Stimulated activated memory B cell treated with anti-CD40 and anti-IgM and Interleukin-4, amounts not matched to agents 10 μg/mL and 1 μg/mL and 100 μg/mL, for 72 hours (primary cell): ENCODE measurements at places on chromosomes 12 and 14.

DNA sequence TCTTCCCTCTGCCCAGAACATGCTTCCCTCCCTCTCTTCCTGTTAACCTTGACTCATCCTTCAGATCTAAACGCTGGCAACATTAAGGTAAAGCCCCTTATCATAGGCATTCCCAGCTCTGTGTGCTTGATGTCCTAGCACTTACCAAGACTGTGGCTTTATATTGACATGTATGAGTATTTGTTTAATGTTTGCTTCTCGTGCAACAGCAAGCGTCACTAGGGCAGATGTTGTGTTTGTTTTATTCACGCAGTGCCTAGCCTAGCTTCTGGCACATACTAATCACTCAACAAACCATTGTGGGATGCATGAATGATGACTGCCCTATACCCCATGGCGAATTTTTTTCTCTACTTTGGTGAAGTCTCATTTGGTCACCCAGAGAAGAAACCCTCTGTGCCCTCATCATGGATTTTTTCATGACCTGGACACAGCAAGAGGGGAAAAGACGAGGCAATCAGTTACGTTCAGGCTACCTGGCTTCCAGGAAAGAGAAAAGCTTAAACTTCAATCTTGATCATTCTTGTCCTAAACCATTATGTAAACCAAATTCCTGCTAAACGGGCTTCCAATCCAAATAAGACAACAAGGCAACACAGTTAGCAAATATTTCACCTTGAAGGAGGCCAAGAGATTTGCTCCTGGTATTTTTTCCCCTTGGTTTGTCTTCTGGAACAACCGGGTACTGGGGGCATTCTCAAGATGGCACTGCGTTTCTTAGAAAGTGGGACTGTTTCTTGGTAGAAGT is 47.9 kb upstream of the SOCS2 start:
- ATAC-seq = no peak

DNA sequence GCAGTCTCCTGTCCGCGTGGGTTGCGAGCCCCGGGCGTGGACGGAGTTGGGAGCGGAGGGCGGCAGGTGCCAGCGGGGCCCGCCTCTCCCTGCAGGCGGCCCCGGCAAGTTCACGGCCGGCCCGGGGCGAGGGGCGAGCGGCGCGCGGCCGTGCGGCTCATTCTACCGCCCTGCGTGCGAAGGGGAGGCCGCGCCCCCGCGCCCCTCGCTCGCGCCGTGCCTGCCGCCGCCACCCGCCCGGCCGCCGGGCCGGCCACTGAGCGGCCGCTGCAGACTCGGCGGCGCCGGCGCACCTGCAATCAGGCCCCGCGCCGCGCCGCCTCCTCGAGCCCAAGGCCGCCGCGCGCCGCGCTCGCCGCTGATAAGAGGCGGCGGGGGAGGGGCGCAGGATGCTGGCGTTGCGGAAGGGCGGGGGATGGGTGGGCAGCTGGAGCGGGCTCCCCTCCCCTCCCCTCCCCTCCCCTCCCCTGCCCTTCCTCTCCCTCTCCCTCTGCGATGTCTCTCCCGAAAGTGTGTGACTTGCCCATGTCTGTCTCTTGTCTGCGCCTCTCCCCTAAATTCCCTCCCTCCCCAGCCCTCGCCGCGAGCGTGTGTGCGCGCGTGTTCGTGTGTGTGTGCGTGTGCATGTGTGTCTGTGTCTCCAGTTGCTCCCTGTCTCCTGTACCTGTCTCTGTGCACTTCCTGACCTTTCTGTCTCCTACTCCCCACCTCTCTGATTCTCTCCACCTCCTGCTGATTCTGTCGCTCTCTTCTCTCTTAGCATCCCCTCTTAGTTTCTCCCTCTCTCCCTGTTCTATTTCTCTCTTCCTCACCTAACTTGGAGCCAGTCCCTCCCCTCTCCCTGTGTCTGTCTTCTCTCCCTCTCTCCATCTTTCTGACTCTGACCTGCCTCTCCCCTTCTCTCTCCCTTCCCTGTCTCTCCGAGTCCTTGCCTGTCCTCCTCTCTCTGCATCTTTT is 768.1 kb upstream of the TBX3 start:
- peak; percentile 29 for ATAC-seq

- peak; percentile 47 for ATAC-seq
These were observed 37.3 kb upstream of the ADGRD1 start for GRCh38 chr12:130916241-130916911.

DNA sequence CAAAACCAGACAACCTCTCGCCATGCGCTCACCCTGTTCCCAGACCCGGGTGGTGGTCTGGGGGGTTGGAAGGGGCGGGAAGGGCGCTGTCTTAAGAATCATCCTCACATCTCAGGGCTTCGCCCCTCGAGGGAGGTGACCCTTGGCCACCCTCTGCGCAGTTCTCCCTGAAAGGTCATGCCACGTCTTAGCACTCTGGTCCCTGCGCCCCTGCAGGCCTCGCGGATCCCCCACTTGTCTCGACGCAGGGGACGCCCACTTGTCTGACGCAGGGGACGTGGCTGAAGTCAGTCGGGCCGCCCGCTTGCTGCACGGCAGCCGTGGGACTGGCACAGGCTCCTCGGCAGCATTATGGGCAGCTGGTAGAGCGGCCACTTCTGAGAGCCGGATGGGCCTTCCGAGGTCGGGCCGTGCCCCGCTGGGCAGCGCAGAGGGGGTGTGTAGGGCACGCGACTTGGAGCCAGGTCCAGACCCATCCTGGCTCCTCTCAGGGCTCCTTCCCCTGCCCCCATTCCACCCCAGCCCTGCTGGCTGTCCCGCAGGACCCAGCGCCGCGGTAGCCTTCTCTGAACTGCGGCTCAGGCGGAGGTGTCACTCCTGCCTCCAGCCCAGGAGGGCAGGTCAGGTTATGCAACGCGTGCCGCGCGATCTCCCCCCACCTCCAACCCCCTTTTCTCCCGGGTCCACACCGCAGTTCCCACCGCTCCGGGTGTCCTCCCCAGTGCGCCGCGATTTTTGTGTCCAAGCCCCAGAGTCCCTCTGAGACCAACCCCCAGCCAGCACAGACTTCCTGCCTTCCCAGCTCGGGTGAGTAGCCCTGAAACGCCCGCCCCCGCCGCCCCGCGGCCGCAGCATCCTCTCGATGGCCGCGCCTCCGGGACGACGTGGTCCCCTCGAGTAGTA is 40.9 kb upstream of the CAPRIN2 start:
- ATAC-seq = peak; percentile 83

DNA sequence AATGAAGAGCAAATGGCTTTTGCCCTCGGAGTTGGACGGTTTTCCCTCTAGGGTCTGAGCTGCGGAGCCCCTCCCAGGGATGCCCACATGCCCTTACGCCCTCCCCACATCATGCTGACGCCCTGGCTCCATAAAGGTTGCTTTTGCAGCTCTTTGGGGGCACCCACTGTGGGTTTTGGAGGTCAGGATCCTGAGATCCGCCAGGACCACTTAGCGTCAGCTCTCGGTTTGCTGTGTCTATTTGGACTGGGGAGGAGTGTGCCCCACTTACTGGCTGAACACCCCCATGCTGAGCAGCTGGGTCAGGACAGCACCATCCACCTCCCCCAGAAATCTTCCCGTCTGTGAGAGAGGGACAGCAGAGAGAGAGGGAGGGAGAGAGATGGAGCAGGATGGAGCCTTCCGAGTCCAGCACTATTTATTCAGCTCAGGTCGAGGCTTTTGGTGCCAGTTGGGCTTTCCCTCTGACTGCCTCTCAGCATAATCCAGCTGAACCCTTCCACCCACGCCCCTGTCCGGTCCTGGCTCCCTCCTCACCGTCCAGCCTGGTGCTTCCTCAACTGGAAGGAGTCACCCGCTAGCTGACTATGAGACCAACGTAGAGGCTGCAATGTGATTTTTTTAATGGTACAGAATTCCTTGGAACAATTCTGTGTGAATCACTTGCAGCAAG is 18.9 kb upstream of the LRTM2 start:
- ATAC-seq = no peak

DNA sequence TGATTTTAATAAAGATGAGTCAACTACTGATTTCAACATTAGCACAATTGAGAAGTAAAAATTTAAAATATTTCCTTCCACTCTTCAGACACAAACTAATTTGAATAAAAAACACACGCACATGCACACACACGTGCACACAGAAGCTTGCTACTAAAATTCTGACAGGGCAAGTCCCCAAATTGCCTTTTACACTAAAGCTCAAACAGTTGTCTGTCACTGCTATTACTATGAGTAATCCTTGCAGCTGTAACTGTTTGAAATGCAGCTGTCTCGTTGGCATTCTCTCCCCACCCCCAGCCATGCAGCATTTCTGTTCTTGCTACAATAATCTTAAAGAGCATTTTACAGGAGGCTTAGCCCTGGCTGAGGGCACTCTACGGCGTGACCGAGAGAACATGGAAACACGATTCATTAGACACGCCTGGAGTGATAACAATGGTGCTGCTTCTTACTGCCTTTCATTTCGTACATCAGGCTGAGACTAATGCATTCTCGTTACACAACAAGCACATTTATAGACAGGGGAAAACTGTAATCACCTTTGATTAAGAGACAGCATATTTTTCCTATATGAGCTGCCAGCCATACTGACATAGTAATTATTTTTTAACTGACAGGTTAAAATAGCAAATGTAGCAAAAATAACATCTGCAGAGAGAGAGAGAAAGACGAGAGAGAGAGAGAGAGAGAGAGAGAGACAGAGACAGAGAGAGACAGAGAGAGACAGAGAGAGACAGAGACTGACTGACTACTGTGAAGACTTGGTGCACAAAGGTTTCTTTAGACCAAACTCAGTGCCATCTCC is 153.8 kb downstream of the MED13L start:
- peak; percentile 93 for ATAC-seq

GRCh38 chr14:59688224-59689170 is 111.9 kb upstream of the CCDC175 start:
- peak; percentile 64 for ATAC-seq

DNA sequence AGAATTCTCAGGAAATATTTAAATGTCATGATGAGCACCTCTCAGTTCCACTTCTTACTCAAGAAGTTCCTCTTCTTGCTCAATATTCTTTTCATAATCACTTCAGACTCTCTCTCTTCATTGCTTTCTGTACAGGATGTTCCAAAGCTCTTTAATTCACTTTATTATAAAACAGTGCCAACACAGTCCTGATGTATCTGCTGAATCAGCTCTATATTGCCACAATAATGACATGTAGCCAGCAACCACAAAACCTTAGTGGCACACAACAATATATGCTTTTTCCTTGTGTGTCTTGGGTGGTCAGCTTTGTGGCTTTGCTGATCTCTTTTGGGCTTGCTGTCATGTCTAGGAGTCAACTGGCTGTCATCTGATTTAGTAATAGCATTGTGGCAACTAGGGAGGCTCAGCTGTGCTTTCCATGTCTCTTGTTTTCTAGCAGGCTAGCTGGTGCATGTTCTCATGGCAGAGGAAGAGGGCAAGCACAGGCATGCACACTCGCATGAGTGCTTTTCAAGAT is 52.8 kb upstream of the SLC2A13 start:
- peak; percentile 91 for ATAC-seq

- ATAC-seq = no peak
These were observed 98.4 kb downstream of the C12orf75 start for GRCh38 chr12:105428793-105429395.
